ENCODE measurements at places on chromosomes 1 and 21. TPM values are rescaled to one million over a fixed set of nuclear protein-coding genes. Genes with fewer than 3 reads are reported as not detected.

DNA sequence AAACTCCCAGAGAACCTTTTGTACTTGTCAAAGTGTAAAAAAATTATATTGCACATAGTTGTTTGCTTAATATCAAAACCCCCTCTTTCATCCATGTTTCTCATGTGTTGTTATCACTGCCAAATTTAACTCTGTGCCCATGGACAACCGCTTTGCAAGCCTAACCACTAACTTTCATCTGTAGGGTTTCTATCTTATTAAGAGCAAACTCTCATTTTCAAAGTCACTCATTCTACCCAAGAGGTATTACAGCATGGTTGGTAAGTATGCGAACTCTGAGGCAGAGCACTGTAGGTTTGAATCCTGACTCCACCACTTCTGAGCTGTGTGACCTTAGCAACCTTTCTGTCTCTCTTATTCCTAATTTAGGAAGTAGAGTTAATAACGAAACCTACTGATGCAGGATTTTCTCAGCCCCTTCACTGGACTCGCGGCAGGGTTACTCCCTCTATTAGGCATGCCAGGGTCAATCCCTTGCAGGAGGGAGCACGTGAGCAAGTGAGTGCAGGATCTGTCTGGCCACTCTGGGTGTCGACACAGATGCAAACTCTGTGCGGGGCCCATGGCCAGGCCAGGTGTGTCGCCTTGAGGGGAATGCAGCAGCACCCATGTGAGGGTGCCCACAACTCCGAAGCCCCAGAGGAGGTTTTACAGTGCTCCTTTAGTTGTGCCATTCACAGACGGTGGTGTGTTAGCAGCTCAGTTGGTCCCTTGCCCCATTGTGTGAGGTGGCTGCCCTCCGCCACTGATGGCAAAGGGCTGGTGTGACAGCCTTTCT, 361.5 kb upstream of the ADGRL2 start:
- H3K36me3 ChIP-seq, result no peaks in the 10 kb centered on the region
- no peaks in the 10 kb centered on the region for H3K27me3 ChIP-seq
- H3K27ac ChIP-seq, result no peak overlapping the region
- H3K4me1 ChIP-seq, result no peaks in the 10 kb centered on the region
- no peak for DNase-seq

GRCh38 chr1:153447498-153448170, 12.8 kb downstream of the S100A7 start:
- H3K27ac ChIP-seq, result no peak overlapping the region
- H3K4me1 ChIP-seq, result no peaks in the 10 kb centered on the region
- no peak overlapping the region for H3K4me3 ChIP-seq
- DNase-seq, result no peak
- no peaks in the 10 kb centered on the region for H3K36me3 ChIP-seq

DNA sequence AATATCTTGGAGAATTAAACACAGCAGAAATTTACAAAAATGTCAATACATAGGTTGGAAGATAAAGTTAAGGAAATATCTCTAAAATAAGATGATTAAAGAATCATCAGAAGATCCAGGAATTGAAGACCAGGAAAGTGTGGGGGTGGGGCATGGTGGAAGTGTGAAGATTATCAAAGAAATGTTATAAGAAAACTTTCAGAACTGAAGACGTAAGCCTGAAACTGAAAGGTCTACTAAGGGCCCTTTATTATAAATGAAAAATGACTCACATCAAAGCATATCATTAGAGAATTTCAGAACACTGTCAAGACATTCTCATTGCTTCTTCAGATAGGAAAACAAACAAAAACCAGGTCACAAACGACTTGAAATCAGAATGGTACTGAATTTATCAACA, 92.4 kb upstream of the DPT start:
- H3K27me3 ChIP-seq, result no peaks in the 10 kb centered on the region
- H3K4me3 ChIP-seq, result no peak overlapping the region
- no peaks in the 10 kb centered on the region for H3K36me3 ChIP-seq
- H3K27ac ChIP-seq, result no peak overlapping the region

DNA sequence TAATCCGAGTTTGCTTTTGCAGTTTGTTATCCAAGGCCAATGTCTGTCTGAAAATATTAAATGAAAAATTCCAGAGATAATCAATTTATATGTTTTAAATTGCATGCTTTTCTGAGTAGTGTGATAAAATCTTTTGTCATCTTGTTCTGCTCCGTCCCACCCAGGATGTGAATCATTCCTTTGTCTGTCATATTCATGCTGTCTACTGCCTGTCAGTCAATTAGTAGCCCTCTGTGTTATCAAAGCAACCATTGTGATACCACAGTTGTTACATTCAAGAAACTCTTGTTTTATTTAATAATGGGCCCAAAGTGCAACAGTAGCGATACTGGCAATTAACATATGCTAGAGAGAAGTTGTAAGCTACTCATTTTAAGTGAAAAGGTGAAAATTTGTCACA, 819.3 kb downstream of the BRINP3 start:
- H3K27me3 ChIP-seq, result no peaks in the 10 kb centered on the region
- no peak overlapping the region for H3K27ac ChIP-seq
- H3K4me1 ChIP-seq, result no peaks in the 10 kb centered on the region
- H3K4me3 ChIP-seq, result no peak overlapping the region
- H3K36me3 ChIP-seq, result no peaks in the 10 kb centered on the region

GRCh38 chr1:9419369-9420041, 119.8 kb upstream of the SLC25A33 start:
- DNase-seq, result no peak
- H3K36me3 ChIP-seq, result no peaks in the 10 kb centered on the region
- no peak overlapping the region for H3K4me3 ChIP-seq
- no peaks in the 10 kb centered on the region for H3K27me3 ChIP-seq

- H3K27ac ChIP-seq, result no peak overlapping the region
- no peaks in the 10 kb centered on the region for H3K4me1 ChIP-seq
- no peak overlapping the region for H3K4me3 ChIP-seq
- no peak for DNase-seq
- no peaks in the 10 kb centered on the region for H3K27me3 ChIP-seq
Measured at GRCh38 chr1:39762550-39763540, 8.3 kb downstream of the OXCT2 start.

- no peak overlapping the region for H3K27ac ChIP-seq
- H3K27me3 ChIP-seq, result no peaks in the 10 kb centered on the region
- no peak overlapping the region for H3K4me3 ChIP-seq
- no peaks in the 10 kb centered on the region for H3K4me1 ChIP-seq
Measured at GRCh38 chr1:238401144-238401543, 510.4 kb upstream of the ZP4 start.

DNA sequence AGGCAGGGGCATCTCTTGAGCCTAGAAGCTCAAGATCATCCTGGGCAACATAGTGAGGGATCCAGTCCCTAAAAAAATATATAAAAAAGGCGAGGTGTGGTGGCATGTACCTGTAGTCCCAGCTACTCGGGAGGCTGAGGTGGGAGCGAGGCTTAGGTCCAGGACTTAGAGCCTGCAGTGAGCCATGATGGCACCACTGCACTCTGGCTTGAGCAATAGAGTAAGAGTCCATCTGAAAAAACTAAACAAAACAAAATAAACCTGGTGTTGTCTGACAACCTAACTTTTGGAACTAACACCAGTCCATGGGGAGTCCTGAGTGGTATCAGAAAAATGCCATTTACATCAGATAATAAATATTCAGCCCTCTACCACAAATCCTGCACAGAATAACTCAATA, 110.1 kb upstream of the NRIP1 start:
- H3K4me1 ChIP-seq, result no peaks in the 10 kb centered on the region
- H3K27ac ChIP-seq, result no peak overlapping the region
- H3K27me3 ChIP-seq, result no peaks in the 10 kb centered on the region
- no peaks in the 10 kb centered on the region for H3K36me3 ChIP-seq

Gene CCDC30
- 0.81 TPM for polyA plus RNA-seq

Gene ABCA4
- 4.3 TPM for polyA plus RNA-seq

Gene LYPD8
- polyA plus RNA-seq, result 2.4 TPM

Gene IPO9
- 26.0 TPM for polyA plus RNA-seq

Gene SCAF4
- polyA plus RNA-seq, result 10.0 TPM

Gene TOR1AIP1
- 24.6 TPM for polyA plus RNA-seq

Data from small intestine (tissue), 16 donors.